T-helper 9 cell (primary cell): ENCODE measurements at places on chromosomes 6 and 20.

DNA sequence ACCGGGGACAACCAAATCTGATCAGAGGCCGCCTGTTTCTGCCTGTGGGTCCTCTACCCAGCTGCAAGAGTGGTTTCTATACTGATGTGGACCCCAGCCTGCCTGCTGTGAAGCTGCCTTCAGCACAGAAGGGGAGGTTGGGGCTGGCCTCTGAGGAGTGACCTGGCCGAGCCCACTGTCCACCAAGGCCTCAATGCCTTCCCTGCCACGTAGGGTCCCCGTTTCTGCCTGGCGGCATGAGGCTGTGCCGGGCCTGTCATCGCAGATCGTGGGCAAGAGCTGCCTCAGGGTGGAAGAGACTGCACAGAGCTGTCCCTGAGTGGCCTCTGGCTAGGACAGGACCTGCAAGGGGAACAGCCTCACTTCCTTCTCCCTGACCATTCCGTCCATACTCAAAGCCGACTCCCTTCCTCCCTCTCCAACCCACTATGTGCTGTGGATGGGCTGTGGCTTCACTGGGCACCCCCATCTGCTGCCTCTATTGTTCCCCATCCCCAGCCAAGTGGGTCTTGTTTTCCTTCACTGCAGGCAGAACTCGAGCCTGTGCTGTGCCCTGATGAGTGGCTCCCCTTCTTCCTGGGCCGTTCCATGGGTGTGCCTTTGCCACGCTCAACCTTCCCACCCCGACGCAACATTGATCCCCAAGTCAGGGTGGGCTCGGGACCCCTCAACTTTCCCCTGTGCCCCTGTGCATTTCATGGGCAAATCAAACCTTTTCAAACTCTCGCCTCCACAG is 60.3 kb downstream of the ERMARD start:
- DNase-seq, result no peak

DNA sequence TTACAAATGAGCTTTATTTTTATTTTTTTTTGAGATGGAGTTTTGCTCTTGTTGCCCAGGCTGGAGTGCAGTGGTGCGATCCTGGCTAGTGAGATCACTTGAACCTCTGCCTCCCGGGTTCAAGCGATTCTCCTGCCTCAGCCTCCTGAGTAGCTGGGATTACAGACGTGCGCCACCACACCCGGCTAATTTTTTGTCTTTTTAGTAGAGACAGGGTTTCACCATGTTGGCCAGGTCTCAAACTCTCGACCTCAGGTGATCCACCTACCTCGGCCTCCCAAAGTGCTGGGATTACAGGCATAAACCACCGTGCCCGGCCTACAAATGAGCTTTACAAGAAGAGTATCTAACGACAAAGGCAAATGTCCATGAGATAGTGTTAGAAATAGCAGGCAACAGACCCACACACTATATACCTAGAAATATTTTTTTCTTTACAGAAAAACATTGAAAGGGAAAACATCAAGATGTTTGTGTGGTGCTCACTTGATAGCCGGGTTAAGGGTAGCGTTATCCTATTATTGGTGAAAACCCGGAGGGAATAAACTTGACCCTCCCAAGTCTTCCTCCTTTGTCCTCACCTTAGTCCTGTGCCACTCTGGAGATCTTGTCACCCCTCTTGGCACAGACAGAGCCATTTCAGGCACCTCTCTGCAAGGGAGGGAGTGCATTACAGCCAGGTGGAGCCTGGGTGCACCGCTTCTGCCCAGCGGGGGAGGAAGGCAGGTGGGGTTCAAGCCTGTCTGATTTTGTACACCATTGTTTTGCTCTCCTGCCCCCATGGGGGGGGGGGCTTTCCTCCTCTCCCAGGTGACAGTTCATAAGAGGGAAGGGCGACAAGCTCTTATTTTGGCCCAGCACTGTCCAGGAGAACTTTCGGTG is 21.0 kb upstream of the AVP start:
- no peak for DNase-seq

GRCh38 chr6:30164714-30165113 is 1.4 kb downstream of the TRIM15 start:
- no peak for DNase-seq

- no peak for DNase-seq
Measured at GRCh38 chr6:141682391-141682790, 450.3 kb upstream of the GJE1 start.

DNA sequence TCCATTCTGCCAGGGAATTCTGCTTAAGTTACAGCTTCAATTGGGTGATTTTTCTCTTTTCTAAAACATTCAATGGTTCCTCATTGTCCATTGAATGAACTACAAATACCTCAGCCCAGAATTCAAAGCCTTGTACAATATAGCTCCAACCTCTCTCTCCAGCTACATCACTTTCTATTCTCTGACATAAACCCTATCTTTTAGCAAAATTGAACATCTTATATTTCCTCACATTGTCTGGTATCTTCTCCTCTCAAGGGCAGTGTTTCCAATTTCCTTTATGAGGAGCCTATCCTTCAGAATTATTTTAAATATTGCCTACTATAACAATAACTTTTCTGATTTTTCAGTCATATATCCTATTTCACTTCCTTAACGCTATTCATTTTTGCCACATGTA is 203.6 kb upstream of the RNF217 start:
- DNase-seq, result no peak

- no peak for DNase-seq
Measured at GRCh38 chr20:49496553-49497397, 14.3 kb upstream of the KCNB1 start.

GRCh38 chr6:119874381-119874780 is 524.8 kb upstream of the MAN1A1 start:
- no peak for DNase-seq

- peak; percentile 19 for DNase-seq
Measured at GRCh38 chr6:44431118-44431725, 43.7 kb downstream of the CDC5L start.

- no peak for DNase-seq
Measured at GRCh38 chr6:151067684-151068596, 171.8 kb upstream of the AKAP12 start.

GRCh38 chr6:78810146-78810545 is 57.2 kb upstream of the IRAK1BP1 start:
- no peak for DNase-seq

- no peak for DNase-seq
Measured at GRCh38 chr20:3866464-3866863, 19.8 kb downstream of the MAVS start.

GRCh38 chr20:64000906-64001305 is 20.0 kb downstream of the PRPF6 start:
- no peak for DNase-seq

DNA sequence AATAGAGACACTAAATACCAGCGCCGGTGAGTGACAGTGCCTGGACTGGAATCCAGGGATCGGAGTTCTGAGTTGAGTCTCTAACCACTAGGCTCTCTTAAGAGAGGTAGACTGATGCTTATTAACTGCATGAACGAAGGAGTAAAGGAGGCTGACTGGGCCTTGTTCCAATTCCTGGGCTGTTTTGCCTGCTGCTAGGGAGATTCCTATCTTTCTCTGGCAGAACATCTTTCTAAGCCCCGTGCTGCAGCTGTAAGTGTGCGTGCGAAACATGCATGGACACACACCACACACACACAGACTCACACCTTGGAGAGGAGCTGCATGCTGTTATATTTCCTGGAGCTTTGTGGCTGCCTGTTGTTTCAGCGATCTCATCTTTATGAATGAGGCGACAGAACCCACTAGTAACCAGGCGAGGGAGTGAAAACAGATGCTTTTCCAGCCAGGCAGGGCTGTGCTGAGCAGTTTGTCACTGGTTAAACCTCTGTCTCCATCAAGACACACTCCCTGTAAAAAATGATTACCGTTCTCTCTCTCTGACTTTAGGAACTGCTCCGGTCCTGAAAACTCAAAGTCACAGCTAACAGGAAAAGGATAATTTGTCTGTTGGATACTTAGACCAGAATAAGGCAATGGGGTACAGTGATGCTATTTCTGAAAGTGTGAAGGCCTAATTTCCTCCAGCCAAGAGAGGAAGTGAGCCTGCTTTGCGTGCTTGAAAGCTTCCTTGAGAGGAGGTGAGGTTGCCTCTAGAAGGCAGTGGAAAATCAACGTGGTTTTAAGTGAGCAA is 157.4 kb upstream of the ZNF217 start:
- DNase-seq, result no peak

DNA sequence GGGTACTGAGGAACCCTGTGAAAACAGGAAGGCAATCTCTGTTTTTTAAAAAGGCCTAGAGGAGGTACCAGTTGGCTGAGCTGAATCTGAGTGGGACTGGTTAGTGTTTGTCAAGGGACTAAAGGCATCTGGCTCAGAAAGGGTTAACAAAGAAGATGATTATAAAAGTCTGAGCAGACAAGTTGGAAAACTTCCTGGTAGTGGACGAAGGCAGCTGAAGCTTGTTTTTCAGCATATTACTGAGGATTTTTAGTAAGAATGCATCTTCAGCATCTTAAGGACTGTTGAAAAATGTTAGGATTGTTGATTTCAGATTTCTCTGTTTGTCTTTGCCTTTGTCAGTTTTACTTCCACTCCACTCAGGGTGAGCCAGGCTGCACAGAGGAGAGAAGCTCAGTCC is 5.1 kb downstream of the GPX5 start:
- DNase-seq, result no peak

- DNase-seq, result peak; percentile 80
Measured at GRCh38 chr20:50190251-50191064, at the start of gene CEBPB. Gene CEBPB, plus strand, starts transcription at chr20:50190830. Its CDS starts 204 bp downstream, at chr20:50191034.

DNA sequence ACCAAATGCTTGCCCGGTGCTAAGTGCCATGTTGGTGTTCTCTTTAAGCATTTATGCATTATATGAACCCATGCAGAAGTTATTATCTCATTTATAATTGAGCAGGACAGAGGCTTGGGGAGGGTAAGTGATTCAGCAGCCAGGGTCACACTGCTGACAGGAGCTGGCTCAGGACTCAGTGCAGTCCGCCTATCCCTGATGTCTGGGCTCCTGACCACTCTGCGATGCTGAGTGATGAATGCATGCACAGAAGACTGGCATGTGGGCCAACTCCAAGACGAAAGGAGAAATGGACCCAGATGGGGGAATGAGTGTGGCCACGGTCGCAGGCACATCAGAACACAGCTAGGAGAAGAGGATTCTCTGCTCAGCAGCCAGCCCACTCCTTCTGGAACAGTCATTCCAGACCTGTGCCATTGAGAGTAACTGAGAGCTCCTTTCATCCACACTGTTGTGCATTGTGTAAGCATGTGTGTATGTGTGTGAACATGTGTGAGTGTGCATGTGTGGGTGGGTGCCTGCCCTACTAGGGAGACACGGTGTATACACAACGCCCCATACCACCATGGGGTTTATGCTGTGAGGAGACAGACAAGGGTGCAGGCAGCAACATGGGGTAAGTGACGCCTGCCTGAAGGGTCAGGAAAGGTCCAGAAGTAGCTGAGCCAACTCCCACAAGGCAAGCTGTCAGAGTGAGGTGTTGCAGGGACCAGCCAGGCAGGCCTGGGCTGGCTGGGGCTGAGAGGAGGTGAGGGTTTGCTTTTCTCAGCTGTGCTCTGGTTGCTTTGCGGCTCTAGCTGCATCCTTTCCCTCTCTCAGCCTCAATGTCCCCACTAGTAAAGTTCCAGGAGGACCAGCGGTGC is 97.8 kb upstream of the PMEPA1 start:
- no peak for DNase-seq

DNA sequence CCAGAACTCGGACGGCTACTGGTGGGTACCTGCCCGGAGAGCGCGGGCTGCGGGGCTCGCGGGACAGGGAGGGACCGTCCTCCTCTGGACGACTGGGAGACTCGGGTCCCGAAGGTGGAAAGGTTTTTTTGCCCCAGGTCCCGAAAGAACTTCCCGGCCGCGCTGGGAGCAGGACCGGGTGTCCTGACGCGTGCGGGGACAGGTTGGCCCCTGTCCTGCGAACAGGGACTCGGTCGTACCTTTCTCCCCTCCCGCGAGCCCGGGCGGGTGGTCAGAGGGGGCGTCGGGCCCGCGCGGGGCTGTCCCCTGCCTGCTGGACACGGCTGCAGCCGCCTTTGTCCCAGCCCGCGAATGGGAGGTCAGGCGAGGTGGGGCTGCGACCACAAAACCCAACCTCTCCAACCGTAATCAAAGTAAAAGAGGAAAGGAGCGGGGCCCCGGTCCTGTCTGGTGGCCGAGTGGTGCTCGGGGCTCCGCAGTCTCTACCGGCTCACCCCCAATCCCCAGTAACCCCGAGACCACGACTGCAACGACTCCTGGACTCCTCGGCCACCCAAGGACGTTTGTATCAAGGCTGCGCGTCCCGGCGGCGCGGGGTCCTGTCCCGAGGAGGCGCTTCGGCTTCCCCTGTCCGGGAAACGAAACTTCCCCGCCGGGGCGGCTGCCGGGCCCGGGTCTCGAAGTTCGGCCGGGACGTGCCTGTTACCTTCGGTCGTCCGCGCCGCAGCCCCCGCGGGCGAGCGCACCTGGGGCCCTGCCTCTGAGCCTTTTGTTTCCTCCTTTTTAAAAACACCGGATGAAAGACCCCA is 798 bp downstream of the DSP start:
- no peak for DNase-seq
